Stimulated activated CD8-positive, alpha-beta memory T cell treated with anti-CD3 and anti-CD28 coated beads, Interleukin-4, amount 100 ng/mL, for 48 hours (primary cell): ENCODE measurements at places on chromosomes 4 and X.

DNA sequence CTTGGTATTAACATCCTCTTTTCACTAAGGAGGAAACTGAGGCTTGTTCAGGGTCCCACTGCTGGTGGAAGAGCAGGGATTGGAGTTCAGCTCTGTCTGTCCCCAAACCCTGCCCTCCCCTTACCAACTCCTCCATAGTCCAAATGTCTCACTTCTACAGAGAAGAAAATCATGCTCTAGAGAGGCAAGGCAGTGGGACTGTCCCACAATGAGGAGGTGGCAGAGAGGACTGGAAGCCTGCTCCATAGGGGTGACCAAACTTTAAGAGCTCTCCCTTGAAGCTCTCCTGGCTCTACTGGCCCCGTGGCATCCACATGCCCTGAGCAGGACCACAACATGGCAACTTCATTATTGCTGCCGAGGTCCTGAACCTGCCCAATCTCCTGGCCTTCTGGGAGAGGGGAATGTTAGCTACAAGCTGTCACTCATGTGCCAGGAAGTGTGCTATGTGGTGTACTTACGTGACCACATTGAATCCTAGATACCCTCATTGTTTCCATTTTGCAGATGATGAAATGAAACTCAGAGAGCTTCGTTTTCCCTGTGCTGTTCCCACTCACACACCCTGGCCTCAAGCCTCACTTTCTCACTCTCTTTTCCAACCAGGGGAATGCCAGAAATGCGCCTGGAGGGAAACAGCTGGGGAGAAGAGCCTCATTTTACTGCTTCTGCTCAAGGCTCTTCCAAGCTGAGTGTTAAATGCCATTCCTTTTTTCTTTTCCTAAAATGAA lies 71.5 kb downstream of the ANAPC4 start:
- no peak for DNase-seq

- no peak for DNase-seq
Observed at GRCh38 chr4:74486905-74487304, 42.0 kb downstream of the AREG start.

- no peak for DNase-seq
Observed at GRCh38 chr4:52094376-52095145, 43.5 kb downstream of the SPATA18 start.

DNA sequence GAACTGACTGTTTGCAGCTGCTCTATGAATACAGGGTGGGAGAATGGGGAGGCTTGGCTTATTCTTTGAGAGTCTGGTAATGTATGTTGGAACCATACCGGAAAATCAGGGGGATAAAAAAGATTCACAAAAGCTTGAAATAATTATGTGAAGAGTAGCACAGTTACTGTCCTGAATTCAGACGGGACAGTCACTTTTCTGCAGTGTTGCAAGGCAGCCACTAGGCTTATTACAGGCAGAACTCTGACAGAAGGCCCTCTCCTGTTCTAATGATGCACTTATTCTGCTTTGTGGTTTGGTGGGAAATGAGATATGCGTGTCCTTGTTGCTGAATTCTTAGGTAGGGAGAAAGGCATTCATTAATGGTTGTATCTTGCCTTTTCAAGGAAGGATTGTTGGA lies 37.2 kb downstream of the GUCY1B1 start:
- DNase-seq, result no peak

DNA sequence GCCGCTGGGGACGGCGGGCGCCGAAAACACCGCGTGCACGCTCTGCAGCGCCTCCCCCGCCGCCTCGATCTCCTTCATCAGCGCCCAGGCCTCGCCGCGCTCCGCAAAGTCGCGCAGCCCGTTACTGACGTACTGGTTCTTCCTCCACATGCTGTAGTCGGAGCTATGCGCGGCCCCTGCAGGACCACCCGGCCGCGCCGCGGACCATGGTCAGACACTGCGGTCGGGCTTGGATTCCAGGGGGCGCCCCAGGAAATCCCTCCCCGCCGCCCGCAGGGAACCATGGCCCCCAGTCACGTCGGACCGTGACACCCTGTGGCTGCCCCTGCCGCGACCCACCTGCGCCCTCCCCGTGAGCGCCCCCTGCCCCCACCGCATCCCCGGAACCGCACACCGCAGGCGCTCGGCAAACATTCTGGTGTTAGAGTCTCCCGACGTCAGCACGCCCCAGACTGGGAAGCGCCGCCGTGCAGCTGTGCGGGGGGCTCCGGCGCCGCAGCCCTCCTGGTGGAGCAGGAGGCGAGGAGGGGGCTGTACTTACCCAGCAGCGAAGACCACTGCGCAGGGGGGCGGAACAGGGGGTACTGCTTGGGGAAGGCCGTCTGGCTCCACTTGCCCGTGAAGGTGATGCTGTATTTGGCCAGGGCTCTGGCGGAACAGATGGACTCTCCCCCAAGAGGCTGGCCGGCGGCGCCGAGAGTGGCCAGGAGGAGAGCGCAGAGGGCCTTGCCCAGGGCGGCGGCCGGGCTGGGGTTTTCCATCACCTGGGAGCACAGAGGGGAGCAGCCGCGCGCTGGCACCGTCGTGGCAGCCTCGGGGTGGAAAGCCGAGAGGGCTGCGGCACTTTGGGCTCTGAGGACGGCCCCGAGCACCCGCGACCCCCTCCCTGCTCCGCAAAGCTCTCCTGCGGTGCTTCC lies 814 bp downstream of the SPON2 start:
- peak; percentile 64 for DNase-seq

GRCh38 chrX:87067795-87068369 lies 449.7 kb upstream of the KLHL4 start:
- DNase-seq, result no peak

DNA sequence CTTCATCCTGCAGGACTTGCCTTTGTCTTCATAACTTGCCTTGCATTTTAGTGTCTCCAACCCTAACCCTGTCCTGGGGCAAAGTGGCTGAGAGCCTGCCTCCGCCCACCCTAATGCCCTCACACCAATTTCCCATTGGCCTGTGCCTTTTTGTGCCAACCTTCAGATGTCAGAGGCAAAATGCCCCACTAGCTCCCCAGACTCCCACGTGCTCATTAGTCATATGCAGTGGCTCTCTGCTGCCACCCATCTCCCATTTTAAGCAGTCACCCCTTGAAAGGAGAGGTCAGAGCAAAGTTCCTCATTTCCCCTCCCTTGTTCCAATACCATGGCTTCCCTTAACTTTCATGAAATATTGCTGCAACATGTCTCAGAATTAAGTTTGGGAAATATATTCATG lies 74.8 kb upstream of the PASD1 start:
- DNase-seq, result peak; percentile 20

GRCh38 chr4:11182586-11183355 lies 245.9 kb downstream of the HS3ST1 start:
- DNase-seq, result no peak

DNA sequence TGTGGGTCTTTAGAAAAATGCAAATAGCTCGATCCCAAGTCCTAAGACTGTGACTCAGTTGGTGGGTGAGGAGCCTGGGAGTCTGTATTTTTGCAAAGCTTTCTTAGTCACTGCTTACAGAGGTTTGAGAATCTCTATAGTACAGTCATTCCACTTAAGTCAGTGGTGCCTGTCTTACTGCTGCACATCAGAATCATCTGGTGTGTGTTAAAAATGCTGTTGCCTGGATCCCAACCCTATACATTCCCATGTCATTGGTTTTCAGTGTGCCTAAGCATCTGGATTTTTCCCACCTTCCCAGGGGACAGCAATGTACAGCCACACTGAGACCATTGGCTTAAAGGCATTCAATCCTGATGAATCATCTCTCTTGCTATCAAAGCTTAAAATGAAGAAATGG lies 21.0 kb upstream of the GEMIN8 start:
- DNase-seq, result no peak

DNA sequence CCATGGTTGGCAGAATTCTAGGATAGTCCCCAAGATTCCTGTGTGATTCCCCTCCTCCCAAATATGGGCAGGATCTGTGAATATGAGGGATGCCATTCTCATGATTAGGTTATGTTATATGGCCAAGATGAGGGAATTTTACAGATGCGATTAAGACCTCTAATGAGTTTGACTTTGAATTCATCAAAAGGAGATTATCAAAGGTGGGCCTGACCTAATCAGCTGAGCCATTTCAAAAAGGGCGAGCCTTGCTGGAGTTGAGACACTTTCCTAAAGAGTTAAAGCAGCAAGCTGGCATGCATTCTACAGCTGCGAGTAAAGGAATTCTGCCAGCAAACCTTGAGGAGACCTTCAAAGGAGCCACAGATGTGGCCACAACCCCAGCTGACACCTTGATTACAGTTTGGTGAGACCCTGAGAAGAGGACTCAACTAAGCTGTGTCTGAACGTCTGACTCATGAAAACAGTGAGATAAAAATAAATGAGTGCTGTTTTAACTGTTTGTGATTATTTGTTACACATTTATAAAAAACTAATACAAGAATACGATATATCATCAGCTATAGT lies 31.7 kb upstream of the TMPRSS11D start:
- no peak for DNase-seq

- no peak for DNase-seq
Observed at GRCh38 chrX:22652596-22652995, 347.2 kb upstream of the DDX53 start.

DNA sequence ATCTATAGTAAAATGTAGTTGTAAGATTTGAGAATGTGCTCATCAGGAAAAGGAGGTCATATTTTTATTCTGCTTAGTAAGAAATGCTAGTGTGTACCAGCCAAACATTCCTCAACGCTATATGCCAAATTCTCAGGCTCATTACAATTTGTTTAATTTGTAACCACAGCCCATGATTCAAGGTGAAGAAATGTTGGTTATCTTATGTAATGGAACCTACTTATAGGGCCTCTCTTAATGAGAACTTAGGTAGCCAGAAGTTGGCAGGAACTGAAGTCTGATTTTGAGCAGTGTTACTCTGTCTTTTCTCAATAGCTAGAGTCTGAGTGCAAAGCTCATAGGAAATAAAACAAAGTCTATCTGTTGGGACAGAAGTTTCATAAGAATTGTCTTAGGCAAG lies 595.0 kb downstream of the GLUD2 start:
- DNase-seq, result no peak

DNA sequence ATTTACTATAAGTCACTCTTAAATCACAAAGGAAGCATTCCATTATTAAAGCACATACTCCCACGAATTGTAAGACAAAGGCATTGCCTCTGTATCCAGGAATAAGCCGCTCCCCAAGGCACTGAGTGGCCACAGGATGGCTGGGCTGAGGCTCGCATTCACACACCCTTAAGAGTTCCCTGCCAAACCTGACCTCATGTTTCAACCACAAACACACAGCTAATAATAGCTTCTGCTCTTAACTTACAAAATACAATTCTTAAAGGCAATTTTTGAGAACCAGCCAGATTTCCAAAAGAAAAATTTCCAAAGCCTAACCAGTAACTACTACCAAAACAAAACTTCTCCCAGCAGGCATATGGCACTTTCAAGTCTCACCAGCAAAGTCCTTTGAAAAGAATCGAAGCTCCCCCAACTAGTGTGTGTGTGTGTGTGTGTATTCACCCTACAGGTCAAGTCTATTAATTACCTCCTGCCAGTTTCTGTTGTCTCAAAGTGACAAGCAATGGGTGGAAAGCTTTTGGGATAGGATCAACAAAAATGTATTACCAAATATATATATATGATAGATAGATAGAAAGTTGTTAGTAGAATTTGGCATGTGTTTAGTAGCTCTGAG lies 36.0 kb downstream of the ARHGAP6 start:
- no peak for DNase-seq

GRCh38 chr4:184769141-184769765 lies 35.4 kb upstream of the CENPU start:
- DNase-seq, result no peak

GRCh38 chrX:32533848-32534247 lies 677.5 kb downstream of the DMD start:
- no peak for DNase-seq

GRCh38 chr4:41963105-41963504 lies 18.5 kb upstream of the DCAF4L1 start:
- no peak for DNase-seq

- DNase-seq, result no peak
Observed at GRCh38 chrX:67582436-67582835, 38.6 kb downstream of the AR start.

DNA sequence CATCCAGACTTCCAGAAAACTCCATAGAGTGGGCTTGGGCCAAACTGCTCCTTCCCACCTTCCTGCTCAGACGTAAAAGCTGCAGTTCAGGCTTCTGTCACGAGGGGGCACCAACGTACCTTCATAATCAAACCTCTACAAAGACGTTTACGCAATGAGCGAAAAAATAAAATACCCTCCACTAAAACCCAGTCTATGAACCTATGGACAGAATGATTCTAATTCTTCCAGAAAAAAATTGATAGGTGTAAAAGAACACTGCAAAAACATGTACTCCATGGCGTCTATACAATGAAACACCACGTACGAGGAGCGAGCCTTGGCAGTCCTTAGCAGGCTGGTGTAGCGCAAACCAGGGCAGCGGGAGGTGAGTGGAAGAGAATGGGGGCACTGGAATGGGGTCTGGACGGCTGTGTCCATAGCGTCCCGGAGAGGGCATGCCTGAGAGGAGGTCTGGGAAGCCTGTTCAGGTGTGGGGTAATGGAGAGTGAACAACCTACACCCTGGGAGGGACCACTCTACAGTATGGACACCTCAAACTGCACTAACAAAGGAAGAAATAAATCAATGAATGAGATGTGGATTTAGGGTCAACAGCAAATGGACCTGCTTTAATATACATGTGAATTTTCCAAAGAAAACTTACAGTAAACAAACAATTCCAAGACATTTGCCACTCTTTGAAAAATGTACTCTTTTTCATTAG lies 14.4 kb upstream of the RAB40A start:
- peak; percentile 86 for DNase-seq

DNA sequence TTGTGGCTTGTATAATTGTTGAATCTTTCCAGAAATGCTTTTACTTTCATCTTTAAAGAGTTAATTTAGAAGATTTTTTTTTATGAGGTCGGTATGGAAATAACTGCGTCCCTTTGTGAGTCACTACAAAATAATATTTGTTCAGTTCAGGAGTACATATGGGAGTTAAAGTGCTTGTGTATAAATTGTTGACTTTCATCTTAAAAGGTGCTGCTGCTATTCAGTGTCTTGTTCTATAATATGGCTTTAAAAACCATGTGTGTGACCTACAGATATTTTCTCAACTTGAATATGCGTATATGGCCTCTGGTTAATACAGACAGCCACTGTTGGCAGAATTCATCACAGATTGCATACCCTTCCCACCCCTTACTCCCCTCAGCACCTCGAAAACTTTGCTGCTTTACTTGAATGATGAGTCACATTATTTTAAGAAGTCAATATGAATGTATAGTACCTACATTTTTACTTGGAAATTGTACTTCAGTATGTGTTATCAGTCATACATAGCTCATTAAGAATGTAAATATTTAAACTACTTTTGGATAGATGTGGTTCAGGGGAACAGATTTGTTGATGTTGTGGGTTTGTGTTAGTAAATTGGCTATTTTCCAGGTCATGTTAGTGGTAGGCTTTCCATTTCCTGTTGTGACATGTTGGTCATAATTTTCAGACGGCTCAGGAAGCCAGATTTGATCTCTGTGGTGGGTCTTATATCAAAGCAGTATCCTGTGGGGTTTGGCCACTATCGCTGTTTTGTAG lies 1.5 kb downstream of the CLCN3 start:
- no peak for DNase-seq

DNA sequence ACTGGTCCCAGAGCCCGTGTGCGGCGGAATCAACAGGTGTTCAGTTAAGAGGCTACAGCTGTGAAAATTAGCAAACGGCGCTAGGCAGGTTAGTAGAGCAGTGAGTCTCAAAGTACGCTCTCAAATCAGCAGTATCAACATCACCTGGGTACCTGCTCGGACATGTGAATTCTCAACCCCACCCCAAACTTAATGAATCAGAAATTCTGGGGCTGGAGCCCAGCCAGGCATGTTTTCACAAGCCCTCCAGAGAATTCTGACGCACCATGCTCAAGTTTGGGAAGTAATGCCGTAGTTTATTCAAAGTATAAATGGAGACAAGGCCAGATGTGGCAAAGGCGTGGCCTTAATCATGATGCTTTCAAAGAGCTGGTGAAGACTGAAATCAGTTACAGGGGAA lies 58.2 kb upstream of the PTCHD1 start:
- DNase-seq, result no peak
